ENCODE measurements at places on chromosomes 7 and 10.

DNA sequence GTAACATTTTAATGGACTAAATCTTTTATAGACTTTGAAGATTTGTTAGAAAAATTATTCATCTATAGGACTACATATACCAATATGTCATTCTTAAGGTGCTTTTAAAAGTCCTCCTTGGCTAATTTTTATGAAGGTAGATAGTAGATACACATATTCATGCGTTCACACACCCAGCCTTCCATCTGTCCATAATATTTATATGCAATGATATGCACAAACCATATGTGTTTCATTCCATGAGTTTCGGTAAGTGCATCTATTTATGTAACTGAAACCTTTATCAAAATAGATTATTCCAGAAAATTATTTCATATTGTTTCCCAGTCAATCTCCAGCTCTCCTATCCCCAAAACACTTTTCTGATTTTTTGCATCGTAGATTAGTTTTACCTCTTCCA, 101.7 kb downstream of the ANLN start:
- no peak for DNase-seq

DNA sequence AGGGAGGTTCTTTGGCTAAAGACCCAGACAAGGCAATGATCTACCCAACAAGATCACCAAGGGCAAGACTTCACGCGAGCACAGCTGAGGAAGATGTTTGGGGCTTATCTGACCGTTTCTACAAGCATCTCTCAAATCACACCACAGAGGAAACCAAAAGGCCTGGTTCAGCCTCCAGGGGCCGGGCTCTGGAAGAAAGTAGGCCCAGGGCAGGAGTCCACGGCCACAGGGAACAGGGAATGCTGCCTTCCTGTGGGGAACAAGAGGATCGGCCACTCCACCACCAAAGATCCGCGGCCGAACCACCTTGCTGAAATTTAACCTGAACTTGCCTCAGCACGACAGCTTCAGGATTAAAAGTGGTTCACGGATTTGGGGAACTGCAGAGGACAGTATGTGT, 332.5 kb downstream of the PTPRN2 start:
- no peak for DNase-seq

GRCh38 chr7:96236198-96237039, 85.5 kb downstream of the SLC25A13 start:
- no peak for DNase-seq

DNA sequence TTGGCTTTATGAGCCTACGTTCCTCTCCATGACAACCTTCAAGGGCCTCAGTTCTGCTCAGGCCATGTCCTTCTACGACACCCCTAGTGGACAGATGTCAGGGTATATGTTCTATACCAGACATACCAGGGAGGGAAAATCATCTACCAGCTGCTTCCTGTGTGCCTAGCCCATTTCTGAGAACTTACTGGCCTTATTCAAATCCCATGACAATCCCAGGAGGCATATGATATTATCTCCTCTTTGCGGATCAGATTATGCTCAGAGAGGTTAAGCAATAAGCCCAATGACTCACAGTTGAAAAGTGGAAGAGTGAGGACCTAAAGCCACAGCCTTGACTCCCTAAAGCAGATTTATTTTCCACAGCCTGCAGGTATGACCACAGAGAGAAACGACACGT, 139.3 kb downstream of the GLI3 start:
- DNase-seq, result no peak

- DNase-seq, result no peak
Measured at GRCh38 chr10:98611436-98611835, 164.7 kb upstream of the HPS1 start.

- no peak for DNase-seq
Measured at GRCh38 chr7:116554436-116554835, 29.6 kb downstream of the CAV1 start.

DNA sequence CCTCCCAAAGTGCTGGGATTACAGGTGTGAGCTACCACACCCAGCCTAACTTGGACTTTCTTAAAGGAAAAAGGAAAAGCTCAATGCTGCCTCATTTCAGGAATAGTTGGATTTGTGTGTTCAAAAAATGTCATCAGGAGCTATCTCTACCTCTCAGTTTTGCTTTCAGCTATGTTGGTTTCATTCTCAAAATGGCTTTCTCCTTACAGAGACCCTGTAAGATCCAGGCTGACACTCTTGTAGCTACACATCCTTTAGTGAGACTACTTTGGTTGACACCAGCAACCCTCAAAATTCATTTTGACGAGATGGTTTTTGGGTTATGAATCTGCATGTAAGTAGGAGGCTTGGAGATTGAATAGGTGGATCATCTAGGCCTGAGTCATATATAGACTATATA, 269.7 kb upstream of the SORCS1 start:
- DNase-seq, result no peak
